ENCODE measurements at places on chromosomes 1 and 21.

DNA sequence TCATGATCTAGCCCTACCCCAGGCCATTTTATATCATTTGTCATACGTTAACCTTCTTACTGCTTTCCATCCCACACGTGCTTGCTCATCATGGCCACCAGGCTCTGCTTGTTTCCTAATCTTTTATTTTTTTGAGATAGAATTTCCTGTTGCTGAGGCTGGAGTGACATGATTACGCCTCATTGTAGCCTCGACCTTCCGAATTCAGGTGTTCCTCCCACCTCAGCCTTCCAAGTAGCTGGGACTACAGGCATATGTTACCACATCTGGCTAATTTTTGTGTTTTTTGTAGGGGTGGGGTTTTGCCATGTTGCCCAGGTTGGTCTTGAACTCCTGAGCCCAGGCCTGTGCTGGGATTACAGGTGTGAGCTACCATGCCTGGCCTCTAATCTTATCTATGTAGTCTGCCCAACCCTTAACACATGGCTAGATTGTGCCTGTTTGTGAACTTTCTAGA is 3.3 kb downstream of the UAP1 start:
- ATAC-seq, result no peak

GRCh38 chr1:162010175-162010506 is 13.5 kb downstream of the OLFML2B start:
- ATAC-seq, result no peak

- peak; percentile 61 for ATAC-seq
Observed at GRCh38 chr1:31723828-31724359, 20.1 kb upstream of the COL16A1 start.

DNA sequence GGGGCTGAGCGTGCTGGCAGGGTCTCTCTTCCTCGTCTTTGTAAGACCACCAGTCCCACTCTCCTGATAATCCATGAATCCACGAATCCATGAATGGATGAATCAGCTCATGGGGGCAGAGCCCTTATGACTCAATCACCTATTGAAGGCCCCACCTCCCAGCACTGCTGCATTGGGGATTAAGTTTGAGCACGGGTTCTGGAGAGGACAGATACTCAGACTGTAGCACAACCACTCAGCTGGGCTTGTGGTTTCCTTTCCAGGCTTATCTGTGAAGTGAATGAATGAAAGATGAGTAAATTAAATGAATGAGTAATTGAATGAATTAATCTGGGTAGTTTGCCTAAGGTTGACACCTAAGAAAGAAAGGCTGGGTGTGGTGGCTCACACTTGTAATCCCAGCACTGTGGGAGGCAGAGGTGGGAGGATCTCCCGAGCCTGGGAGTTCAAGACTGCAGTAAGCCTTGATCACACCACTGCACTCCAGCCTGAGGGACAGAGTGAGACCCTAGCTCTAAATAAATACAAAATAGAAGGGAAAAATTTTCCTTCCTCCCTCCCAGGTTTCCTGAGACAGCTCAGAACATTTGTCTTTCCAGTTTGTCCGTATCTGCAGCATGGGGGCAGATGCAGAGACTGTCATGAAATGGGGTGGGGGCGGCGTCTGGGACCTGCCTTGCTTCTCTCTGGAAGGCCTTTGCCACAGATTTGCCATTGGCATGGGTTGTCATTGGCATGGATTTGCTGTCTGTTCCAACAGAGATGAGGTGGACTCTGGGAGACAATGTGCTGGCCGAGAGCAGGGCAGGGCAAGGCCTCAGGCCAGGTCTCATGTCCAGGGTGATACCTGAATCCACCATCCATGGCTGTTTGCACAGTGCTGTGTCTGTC is 187.7 kb upstream of the C1orf174 start:
- no peak for ATAC-seq

- ATAC-seq, result no peak
Observed at GRCh38 chr1:243487036-243487648, 231.3 kb downstream of the SDCCAG8 start.
